ENCODE measurements at places on chromosomes 13 and 19.

DNA sequence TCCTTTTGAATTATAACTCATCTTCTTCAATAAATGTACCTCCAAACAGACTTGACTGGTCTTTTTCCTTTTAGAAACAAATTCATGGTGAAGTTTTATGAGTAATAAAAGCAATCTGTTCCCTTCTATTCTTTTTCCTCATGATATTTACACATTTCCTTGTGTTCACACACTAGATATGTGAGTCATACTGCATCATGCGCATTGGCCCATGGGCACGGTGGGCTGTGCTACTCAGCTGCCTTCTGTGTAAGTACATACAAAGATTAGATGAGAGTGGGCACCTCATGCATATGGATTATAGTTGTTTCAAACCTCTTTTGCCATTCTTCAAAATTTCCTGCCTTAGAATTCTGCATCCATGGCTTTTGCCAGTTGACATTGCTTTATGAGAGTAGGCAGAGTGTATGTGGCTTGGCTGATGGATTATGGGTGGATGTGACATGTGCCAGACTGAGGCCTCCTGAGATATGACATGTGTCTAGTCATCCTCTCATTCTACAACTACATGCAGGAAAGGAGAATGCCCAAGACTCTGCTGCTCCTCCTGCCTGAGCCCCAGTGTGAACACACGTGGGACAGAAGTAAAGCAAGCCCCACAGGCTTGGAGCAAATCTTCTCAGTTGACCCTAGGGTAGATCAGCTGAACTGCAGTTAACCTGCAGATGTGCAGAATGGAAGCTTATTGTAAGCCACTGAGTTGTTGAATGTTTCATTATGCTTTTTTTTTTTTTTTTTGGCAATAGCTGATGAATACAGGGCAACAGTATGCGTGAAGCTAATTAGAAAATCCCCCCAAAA lies 109.9 kb downstream of the RBM26 start:
- no peak for DNase-seq

DNA sequence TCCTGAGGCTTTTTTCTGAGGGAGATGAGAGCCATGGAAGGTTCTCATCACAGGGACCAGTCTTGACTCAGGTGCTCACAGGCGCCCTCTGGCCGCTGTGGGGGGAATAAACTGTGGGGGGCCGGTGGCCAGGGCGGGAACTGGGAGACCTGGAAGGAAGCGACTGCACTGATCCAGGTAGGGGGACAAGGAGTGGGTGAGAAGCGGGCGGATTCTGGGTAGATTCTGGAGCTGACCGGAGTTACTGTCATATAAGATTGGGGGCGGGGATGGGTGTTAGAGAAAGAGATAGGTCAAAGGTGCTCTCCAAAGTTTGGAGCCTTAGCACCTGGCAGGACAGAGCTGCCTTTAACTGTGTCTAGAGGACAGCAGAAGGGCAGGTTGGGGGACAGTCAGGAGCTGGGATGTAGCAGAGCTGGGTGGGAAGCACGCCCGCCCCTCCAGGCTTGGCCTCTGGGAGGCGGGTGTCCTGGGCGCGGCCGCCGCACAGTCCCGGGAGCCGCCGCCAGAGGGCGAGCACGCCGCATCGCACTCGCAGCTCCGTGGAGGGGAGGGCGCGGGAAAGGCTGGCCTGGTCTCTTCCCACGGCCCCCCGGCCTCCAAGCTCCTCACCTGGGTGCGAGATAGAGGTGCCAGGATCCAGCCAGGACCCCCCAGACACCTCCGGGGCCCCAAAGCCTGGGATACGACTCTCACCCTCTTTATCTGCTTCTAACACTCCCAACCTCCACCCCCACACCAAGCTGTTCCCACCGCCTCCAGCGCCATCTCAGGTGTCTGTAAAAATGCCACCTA lies 4.2 kb upstream of the DAND5 start:
- DNase-seq, result peak; percentile 49

GRCh38 chr13:24087605-24088225 lies 72.8 kb upstream of the SPATA13 start:
- no peak for DNase-seq

GRCh38 chr19:17522988-17523872 lies 11.8 kb downstream of the PGLS start:
- DNase-seq, result no peak

DNA sequence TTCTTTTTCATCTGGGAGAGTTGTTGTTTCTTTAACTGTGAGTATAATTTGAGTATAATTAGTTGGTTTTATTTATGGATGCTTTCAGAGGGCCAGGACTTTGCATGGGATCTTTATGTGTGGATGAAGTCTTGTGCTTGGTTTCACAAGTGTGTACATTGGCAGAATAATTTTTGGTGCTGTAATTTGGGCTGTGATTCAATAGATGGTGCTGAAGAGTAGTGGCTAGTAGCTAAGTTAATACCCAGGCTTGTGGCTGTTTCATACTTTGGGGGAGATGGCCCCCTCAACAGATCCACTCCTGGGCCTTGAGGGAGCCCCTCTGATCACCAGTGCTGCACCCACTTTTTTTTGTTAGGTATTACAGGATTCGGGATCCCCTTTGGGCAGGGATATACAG lies 1142.4 kb downstream of the SLITRK1 start:
- no peak for DNase-seq

DNA sequence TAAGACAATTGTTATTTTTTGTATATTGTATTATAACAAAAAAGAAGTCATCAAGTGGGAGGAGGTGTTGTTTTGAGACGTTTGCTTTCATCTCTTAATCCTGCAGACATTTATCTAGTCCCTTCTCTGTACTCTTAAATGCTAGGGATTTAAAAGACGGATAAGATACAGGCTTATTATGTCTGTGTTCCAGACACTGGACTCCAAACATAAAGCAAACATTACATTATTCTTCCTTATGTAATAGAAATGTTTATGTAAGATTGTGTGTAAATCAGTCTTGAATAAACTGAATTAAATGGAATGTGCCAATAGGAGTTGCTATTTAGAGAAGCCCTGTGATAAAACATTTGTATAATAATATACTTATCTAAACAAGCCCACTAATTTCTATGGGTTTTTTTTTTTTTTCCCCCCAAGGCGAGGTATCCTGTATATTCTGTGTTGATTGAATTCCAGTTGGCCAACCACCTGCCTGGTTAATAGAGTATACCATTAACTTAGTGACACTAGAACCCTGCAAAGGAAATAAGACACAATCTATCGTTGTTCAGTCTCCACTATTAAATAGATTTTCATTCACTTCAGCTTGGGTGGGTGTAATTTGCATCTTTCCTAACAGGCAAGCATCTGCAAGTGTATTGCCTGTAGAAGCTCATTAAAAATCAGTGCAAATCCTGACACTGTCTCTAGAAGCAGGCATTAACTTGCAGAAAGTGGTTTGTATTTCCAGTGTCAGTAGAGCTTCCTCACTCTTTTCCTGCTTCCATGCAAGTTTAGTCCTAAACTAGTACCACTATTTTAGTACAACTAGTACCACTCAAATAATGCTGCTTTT lies 69.0 kb downstream of the LRCH1 start:
- no peak for DNase-seq

DNA sequence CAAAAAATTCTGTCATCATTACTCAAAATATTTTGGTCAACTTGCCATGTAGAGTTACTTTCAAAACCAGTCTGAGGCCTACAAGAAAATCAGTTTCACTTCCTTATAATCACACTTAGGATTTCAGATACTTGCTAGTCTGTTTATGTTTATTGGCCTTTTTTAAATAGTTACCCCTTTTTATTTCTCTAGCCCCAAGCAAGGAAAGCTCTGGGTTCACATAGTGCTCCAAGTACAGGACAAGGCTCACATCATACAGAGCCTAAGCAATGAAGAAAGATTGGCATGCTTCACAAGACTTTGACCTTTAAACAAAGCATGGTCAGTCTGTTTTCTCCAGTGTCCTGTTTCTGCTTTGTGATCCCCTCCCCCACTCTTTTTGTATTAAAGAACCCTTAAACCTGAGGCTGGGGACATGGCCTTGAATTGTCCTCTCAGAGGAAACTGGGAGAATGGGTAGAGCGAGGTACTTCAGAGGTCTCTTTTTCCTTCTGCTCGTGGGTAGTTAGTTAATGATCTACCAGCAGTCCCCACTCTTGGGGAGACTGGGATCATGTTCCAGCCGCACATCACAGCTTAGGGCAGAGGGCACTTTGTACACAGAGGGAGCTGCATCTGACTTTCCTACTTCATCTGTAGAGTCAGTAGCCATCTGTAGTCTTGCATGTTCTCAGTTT lies 30.7 kb downstream of the CEACAM1 start:
- DNase-seq, result no peak

- peak; percentile 38 for DNase-seq
Measured at GRCh38 chr19:44684892-44685863, 13.8 kb upstream of the CEACAM16 start.

DNA sequence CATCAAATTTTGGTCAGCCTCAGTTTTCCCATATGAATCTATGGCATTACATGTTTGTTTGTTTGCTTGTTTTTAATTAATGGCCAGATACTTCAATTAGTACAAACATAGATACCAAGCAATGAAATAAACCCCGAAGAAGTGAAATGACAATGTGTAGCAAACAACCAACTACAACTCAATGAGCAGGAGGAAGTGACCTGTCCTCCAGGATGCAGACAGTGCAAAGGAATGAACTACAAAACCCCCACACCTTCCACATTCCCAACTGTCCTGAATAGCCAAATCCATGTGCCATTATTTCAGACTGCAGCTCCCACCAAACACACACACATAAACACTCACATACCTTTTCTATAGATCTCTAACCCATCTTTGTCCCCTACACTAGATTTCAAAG lies 45.0 kb upstream of the FAM124A start:
- no peak for DNase-seq

DNA sequence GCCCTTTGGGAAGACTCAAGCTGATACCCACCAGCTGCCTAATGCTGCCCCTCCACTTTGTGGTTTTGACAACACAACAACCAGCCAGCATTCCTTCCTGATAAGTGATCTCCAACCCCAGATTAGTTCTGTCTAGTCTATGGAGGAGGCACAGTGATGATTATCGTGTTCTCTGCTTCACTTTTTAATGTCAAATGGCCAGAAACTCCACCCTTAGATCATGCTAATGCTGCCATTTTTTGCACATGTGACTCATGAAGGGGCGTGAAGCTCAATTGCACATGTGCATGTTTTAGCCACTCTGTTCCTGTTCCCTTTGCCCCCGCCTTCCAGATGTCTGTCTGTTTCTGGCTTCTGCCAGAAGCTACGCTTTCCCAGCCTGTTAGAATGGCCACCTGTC lies 199.8 kb downstream of the COG6 start:
- DNase-seq, result no peak

- DNase-seq, result no peak
Measured at GRCh38 chr19:10812196-10812595, 23.8 kb downstream of the TMED1 start.

DNA sequence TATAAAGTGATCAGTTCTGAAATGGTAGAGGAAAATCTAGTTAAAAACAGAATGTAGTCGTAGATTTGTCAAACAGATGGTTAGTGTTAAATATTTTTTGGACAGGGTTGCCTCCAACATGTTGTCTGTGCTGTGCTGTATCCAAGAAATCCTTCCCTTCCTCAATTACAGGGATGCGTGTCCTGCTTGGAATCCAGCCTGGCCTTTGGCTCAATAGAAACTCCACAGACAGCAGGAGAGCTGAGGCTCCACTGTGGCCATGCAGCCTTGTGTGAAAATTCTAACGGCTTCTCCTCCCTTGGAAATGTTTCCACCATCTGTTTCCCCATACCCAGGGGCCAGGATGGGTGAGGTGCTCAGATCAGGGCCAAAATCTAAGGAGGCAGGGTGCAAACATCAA lies 67.7 kb upstream of the USP29 start:
- no peak for DNase-seq

DNA sequence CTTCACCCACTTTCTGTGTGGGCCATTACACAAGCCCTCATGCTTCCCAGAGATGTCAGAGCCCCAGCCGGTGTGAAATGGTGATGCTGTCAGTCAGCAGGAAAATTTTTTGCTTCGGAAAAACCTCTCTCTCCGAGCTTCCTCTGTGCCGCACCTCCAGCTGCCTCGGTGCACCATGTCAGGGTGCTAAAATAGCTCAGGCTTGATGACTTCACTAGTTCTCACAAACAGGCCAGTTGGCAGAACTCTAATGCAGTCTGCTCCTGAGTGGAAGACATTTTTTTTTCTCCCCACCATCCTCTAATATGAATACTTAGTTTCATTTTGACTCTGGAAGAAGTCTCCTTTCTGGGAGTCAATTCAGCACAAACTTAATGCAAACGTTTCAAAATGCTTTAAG lies 71.3 kb downstream of the KLF12 start:
- peak; percentile 27 for DNase-seq

DNA sequence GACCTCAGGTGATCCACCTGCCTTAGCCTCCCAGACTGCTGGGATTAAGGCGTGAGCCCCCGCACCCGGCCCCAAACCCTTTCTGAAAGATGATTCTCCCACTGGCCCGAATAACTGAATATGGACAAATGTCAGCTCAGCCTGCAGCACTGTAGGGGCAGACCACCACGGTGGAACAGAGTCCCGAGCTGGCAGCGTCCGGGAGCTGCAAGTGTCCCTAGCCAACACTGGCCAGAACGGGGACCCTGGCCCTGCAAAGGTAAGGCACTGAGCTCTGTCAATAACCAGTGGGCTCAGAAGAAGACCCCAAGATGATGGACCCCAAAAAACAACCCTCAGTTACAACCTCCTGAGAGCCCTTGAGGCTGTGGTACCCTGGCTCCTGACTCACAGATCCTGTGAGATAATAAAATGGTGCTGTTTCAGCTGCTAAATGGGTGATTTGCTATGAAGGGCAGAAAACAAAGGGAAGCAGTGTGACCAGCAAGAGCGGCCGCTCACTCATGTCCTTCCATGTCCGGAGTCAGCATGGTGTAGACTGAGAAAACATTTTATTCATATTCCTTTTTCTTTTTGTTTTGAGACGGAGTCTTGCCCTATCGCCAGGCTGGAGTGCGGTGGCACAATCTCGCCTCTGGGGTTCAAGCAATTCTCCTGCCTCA lies 1.6 kb downstream of the LSM7 start:
- no peak for DNase-seq

DNA sequence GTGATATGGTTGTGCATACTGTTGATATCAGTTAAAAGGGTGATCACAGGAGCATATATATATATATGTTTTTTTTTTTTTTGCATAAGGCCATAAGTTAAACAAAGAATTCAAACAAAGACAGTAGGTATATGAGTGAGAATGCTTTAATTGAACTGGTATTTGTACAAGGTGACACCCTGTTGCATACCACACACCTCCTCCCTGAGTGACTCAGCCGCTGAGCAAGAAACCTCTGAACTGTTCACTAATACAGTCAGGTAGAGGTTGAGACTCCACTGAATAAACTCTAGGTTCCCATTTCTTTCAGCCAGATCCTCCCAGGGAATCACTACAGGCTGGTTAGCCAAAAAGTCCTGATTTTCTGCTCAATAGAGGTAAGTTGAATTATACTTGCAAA lies at the start of gene SCEL:
Gene SCEL, plus strand, starts transcription at position 259 of the 400 bp plus-strand sequence. CDS start 20,170 bp downstream, outside the sequence.
- no peak for DNase-seq

GRCh38 chr19:29876414-29876813 lies 64.6 kb downstream of the CCNE1 start:
- DNase-seq, result no peak

Data from thoracic aorta (tissue), 2 donors.